Endodermal cell (in vitro differentiated cells): ENCODE measurements at places on chromosomes 3 and 15. TPM values are rescaled to one million over a fixed set of nuclear protein-coding genes. Genes with fewer than 3 reads are reported as not detected.

The ADGRG7 gene
- total RNA-seq, result 0.63 and 0.70 TPM in 2 replicates

The NR2F2 gene
- 0.89 to 3.3 TPM (median 1.6 TPM) in 3 replicates for total RNA-seq

The EHD4 gene
- total RNA-seq, result 16.0 and 17.3 TPM in 2 replicates

The NDUFB5 gene
- 116 to 151 TPM (median 137 TPM) in 3 replicates for total RNA-seq

DNA sequence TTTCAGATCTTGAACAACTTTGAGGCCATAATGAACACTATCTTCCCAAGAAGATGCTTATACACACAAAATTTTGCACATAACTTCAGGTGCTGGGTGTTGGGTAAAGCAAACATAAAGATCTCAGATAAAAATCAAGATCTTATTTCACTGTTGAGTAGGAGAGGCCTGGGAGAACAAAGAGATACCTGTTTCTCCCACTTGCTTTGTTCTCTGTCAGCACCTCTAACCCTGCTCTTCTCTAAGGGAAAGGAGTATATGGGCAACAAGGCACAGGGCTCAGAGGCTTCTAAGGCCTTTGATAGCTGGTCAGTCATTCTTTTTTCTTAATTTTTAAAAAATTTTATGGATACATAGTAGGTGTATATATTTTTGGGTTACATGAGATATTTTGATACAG is 3.6 kb upstream of the GK5 start:
- no peak for DNase-seq

- DNase-seq, result no peak
Measured at GRCh38 chr3:56488812-56489600, 20.7 kb upstream of the ERC2 start.

GRCh38 chr3:188208516-188208981 is 54.6 kb downstream of the LPP start:
- no peak for DNase-seq

- DNase-seq, result no peak
Measured at GRCh38 chr3:39989746-39990145, 180.3 kb downstream of the MYRIP start.

- peak; percentile 61 for DNase-seq
Measured at GRCh38 chr3:36707623-36708409, 56.5 kb downstream of the DCLK3 start.

GRCh38 chr15:79380755-79381497 is 51.2 kb upstream of the MINAR1 start:
- DNase-seq, result peak; percentile 94

DNA sequence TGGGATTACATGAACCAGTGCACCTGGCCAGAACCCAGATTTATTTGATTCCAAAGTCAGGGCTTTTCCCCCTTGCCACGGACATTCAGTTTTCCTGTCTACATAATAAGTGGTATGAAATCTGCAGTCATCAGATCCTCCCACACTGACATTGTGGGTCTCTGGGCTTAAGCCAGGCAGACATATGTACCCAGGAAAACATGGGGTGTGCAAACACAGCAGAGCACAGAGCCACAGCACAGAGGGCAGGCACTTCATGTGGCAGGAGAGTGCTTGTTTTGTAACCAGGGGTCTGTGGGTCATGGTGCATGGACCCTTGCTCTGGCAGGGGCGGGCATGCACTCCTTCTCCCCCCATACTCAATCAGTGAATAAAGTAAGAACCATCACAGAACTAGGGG is 6.1 kb upstream of the ABTB1 start:
- no peak for DNase-seq

GRCh38 chr3:11641683-11642430 is 1.9 kb downstream of the VGLL4 start:
- no peak for DNase-seq

DNA sequence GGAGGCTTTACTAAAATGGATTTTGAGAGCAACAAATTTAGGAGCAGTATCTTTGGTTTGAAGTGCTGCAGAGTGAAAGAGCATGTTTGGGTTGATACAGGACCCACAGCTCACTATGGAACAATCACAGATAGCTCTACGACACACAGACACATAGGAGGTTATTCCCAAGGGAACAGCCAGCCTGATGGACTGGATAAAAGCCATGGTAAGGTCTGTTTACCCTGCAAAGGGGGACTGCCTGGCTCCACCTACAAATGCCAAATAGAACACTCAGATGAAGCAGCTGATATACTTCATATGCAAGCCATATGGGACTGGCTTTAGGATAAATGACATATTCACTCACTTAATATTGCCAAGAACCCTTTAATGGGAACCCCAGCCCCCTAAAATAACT is 75.4 kb downstream of the CDC25A start:
- no peak for DNase-seq

GRCh38 chr3:25433868-25434267 is 5.8 kb downstream of the RARB start:
- no peak for DNase-seq
